ENCODE measurements at places on chromosomes 4 and X. TPM values are rescaled to one million over a fixed set of nuclear protein-coding genes. Genes with fewer than 3 reads are reported as not detected.

The ZMYM3 gene
- total RNA-seq = 17.2 TPM

The FGF2 gene
- 0.36 TPM for total RNA-seq

The CORIN gene
- 0.56 TPM for total RNA-seq

The HS6ST2 gene
- 0.75 TPM for total RNA-seq

The MAGEC1 gene
- total RNA-seq = not detected

The SYNPO2 gene
- 0.19 TPM for total RNA-seq

GRCh38 chr4:69156913-69157312 lies 57.6 kb downstream of the UGT2B11 start:
- no peak for DNase-seq

DNA sequence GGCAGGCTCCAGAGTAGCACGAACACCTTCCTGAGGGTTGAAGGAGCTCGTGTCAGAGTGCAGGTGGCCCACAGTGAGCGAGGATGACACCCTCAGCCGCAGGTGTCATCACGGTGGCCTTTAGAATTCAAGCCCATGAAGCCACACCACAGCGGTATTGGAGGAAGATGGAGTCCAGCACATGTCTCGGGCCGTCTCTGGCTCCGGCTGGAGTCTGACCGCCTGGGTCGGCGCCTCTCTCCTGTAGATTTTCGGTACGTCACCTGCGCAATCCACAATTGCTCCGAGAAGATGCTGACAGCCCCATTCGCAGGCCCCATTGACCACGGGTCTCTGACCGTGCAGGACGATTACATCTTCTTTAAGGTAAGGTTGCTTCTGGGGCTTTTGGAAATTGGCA lies 229.4 kb upstream of the PSAPL1 start:
- DNase-seq = no peak

DNA sequence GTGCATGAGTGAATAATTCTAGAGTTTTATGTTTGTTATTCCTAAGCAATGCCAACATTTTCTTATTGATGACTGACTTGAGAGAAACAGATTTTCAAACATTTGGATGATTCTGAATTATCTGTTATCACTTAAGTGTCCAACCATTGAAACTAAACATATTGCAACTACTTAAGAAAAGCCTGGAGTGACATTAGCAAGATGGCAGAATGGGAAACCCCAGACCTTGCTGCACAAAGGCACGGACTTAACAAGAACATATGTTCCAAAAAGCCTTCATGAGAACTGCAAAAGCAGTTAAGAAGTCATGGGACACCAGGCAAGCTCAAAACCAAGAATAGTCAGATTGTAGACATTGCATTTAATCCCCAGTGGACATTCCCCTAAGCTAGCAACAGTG lies 215.1 kb downstream of the DCHS2 start:
- no peak for DNase-seq
